Effector CD8-positive, alpha-beta T cell (primary cell): ENCODE measurements at places on chromosomes 11 and 22.

- no peak for DNase-seq
These were observed 2.3 kb downstream of the AP5B1 start for GRCh38 chr11:65778431-65778900.

DNA sequence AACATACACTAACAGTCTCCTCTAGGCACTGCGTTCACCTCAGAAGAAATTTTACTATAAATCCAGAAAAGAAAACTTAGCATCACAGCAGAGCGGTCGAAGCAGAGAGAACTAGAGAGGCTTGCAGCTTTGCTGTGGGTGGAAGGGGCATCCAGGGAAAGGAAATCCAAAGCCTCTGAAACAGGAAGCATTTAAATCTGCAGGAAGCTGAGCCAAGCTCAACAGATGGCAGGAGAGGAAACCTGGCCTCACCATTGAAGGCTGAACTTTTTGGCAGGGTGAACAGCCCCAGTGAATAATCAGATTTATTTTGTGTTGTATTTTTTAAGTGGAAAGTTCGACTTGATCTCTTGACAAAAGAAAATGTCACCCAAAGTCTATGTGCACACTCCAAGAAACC, 858.1 kb downstream of the OPCML start:
- no peak for DNase-seq

GRCh38 chr11:70838198-70838597, 414.2 kb downstream of the SHANK2 start:
- no peak for DNase-seq

DNA sequence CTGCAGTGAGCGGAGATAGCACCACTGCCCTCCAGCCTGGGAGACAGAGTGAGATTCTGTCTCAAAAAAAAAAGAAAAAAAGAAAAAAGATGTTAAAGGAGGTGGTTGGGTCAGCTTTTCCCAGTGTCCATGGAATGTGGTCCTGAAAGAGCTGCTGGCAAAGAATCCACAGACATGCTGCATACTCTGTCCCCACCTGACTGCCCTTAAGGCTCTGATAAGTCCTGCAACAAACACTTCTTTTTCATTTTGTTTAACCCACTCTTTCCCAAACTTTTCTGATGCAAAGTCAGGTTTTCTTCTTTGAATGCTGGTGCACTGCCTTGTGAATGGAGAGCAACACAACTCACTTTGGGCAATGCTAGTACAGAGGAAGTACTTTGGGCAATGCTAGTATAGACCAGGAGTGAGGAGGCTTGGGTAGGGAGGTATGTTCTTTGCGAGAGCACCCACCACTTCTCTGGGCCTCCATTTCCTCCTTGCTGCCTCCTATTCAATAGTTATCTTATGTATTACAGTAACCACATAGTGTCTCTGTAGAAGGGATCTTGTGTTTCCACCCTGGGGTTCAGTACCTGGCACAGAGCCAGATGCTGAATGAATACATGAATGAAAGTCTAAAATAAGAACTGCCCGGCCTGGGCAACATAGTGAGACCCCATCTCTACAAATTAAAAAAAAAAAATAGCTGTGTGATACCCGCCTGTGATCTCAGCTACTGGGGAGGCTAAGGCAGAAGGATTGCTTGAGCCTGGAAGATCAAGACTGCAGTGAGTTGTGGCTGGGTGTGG, 18.9 kb downstream of the LIF start:
- DNase-seq: no peak

DNA sequence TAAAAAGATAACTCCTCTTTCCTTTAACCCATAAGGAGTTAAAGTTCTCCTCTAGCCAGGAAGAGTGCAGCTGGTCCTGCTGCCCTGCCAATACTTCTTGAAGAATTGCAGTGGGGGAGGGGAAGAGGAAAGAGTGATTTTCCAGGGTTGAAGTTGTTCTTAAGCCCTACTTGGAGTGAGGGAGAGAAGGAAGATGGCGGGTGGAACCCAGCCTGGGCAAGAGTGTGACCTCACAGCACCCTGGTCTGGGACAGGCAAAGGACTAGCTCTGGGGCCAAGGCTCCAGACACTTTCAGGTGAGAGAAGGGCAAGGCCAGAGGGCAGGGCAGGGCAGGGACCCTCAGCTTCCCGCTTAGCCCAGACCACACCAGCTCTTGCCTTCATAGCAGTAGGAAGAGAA, 6.6 kb downstream of the TNKS1BP1 start:
- no peak for DNase-seq
